ENCODE measurements at places on chromosomes 13 and 19. TPM values are rescaled to one million over a fixed set of nuclear protein-coding genes. Genes with fewer than 3 reads are reported as not detected.

DNA sequence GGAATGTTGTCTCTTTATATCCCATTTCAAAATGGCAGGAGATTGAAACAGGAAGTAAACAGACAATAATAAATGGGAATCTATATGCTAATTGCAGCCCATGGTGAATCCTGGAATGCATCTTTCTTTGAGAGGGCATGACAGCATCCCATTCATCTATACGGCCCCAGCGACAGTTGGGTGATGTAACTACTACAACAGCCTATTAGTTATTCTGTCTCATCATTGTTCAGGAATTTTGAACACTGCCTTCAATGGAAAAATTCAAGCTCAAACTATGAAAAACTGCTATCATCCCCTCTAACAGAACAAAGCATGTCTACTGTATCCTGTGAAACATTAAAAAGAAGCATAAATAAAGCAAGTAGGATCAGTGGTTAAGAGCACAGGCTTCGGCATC, 262.1 kb downstream of the DCT start:
- DNase-seq: no peak

Gene ZNF93
- 4.1 TPM for total RNA-seq

DNA sequence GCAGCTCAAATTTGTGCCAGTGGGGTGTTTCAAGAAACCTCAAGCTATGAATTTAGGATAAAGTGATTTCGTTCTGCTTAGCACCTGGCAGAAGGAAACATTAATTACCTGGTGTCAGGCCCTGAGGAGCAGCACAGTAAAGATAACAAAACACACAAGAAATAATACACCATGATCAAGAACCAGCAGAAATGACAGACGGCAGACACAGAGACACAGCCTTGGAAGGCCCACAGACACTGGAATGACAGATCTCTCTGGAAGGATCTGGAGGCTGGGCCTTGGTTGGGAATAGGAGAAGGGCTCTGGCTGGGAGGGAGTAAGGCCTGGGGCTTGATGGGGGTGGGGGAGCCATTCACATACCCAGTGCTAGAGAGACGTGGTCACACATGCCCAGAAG, 10.8 kb downstream of the PRODH2 start:
- DNase-seq: no peak

- DNase-seq: no peak
Observed at GRCh38 chr19:1387684-1388636, 4.3 kb downstream of the NDUFS7 start.

GRCh38 chr13:52652980-52653303, 306 bp downstream of the SUGT1 start:
- no peak for DNase-seq

Gene CLDND2
- 4.5 TPM for total RNA-seq

- no peak for DNase-seq
Observed at GRCh38 chr19:47058621-47059022, 10.2 kb upstream of the TMEM160 start.

- DNase-seq: no peak
Observed at GRCh38 chr13:35283856-35284255, 192.6 kb downstream of the MAB21L1 start.

GRCh38 chr13:97627566-97627965, 193.6 kb downstream of the RAP2A start:
- DNase-seq: no peak

- peak; percentile 6 for DNase-seq
Observed at GRCh38 chr13:79724348-79725103, 243.6 kb downstream of the NDFIP2 start.

Gene BLVRB
- total RNA-seq: 204 TPM

DNA sequence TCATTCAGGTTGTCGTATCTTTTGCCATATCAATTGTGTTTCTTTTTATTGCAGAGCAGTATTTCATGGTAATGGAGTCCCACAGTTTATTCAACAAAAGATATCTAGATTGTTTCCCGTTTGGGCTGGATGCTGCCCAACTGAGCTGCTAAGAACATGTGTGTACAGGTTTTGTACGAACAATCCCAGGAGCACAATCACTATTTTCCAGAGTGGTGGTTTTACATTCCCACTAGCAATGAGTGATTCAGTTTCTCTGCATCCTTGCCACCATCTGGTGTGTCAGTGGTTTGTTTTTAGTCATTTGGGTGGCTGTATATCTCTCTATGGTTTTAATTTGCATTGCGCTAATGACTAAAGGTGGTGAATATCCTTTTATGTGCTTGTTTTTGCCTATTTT, 52.7 kb upstream of the ZDHHC20 start:
- no peak for DNase-seq

Gene PSG2
- total RNA-seq: not detected

All from PC-9 (cell line).